ENCODE measurements at places on chromosomes 5 and 9.

GRCh38 chr9:89805571-89806292 is 200.9 kb downstream of the GADD45G start:
- DNase-seq = no peak

DNA sequence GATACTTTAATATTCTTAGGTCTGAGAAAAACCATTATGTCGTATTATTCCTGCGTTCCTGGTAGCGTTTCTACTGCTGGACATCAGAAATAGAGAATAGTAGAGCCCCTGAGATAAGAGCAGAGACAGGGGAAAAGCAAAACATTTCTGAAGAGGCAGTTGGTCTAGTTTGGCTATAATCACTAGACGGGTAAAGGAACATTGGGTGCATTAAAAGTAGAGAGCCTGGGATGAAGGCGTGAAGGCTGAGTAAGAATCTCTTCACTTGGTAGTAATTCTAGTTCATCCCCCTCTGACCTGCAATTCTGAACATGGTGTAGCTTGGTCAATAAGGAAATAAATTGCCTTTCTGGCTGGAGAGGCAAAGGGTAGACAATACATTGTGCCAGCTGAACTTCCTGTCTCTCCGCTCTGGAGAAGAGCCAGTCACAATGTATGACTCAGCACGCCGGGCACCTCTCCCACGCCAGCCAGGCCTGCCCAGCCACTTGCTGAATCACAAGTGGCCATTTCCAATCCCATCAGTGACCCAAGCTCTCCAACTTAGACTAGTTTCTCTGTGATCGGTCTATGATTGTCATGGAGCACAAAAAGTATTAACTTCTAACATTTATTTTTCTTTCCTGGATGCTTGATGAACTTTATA is 75.4 kb downstream of the STK32A start:
- DNase-seq = no peak

DNA sequence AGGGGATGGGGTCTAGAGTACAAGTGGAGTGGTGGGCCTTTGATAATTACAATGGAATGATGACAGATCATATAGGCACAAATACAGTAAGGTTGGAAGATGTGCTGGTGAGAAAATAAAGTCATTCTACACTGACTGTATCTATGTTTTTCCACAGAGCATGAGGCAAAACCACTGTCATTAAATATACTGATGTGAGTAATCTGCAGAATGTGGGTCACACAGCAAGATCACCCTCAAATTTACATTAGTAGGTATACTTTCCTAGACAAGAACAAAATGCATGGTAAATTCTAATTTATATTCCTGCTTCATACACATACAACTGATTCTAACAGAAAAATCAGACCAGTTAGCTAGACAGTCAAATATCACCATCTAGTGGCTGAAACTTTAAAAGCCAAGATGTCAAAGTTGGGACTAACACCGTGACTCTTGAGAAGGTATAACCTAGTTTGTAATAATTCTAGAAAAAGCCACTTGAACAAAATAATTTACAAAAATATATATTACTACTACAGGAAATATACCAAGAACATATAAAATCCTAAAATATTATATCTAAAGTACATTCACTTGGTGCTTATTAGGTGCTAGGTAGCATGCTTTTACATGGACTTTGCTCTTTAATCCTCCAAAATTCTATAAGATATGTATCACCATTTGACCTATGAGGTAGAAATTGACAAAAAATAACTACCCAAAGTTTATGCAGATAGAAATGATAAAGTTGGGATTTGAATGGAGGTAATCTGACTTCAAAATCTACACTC is 19.5 kb downstream of the TTC33 start:
- DNase-seq = no peak

GRCh38 chr5:36928947-36929346 is 52.4 kb downstream of the NIPBL start:
- DNase-seq = no peak

DNA sequence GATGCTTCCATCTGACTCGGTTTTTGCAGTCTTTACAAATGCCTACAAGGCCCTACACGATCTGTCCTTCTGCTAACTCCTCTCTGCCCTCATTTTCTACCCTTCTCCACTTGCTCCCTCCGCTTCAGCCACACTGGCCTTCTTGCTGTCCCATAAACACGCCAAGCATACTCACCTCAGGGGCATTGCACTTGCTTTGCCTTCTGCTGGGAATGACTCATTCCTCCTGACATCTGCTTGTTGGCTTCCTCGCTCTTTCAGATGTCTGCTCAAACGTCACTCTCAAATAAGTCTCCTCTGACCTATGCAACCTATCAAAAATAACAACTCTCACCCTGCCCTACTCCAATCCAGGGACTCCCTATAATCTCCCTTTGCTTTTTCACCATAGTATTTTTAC is 28.2 kb downstream of the CDC25C start:
- no peak for DNase-seq
